ENCODE measurements at places on chromosomes 11 and 22.

DNA sequence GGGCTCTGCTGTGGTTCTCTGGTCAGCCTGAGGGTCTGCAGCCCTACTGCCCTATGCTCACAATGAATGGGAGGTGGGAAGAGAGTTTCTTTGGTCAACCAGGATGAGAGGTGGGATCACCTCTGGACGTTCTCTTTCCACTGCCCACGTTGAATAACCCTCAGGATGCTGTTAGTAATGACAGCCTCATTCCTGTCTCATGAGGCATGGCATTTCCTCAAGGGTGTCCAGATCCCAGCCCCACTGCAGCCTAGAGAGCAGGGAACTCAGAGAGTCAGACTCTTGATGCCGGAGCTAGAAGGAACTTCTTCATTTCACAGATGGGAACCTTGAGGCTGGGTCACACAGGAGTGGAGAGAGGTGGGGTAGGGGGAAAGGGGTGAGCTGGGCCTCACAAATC, 196.0 kb downstream of the CEP164 start:
- DNase-seq, result no peak

DNA sequence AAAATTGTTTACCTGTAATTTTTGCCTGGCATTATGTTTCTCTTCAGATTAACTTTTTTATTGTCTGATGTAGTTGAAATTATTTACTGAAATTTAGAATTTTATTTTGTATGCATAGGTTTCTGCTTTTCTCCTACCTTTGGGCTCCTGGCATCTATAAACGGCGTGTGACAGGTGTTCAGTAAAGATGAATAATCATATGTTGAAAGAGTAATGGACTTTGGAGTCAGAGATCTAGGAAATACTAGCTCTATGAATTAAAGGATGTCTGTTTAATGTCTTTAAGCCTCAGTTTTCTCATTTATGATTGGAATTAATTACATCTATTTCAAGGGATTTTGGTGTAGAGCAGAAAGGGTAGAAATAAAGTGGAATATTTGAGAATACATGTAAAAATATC, 7.2 kb upstream of the ANGPTL5 start:
- DNase-seq, result no peak

GRCh38 chr11:29318134-29318845, 698.5 kb downstream of the KCNA4 start:
- no peak for DNase-seq

DNA sequence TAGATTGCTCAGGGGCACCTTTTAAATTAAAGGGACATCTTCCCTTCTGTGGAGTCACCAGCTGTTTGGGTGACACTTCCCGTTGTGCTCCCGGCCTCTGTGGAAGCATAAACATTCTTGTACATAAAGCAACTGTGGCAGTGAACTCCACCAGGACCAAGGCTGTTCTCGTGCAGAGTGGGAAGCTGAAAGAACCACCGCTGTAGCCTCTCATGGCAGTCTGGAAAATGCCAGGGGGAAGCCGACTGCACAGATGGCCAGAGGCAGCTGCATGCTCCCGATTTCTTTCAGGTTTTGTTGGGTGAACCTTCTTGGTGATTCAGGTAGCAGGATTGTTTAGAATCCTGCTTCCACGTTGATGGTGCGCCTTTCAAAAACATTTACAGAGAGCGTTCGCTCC, 10.3 kb downstream of the UBASH3B start:
- DNase-seq, result no peak

- DNase-seq, result no peak
Observed at GRCh38 chr11:61034704-61035525, 63.4 kb downstream of the CD6 start.

GRCh38 chr11:79678780-79679452, 238.1 kb upstream of the TENM4 start:
- no peak for DNase-seq

GRCh38 chr11:119523539-119524157, 100.7 kb upstream of the THY1 start:
- no peak for DNase-seq

- no peak for DNase-seq
Observed at GRCh38 chr11:64742889-64743590, 902 bp downstream of the RASGRP2 start.

- no peak for DNase-seq
Observed at GRCh38 chr22:21613553-21614233, 16.1 kb downstream of the YDJC start.

DNA sequence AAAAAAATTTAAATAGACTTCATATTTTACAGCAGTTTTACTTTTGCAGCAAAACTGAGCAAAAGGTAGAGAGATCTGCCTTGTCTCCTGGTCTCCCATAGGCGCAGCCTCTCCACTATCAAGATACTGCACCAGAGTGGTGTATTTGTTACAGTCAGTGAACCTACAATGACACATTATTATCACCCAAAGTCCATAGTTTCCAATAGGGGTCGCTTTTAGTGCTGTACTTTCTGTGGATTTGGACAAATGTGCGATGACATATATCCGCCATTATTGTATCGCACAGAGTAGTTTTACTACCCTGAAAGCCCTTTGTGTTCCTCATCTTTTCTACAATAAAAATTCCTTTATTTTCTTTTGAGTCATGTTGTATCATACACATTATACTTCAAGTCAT, 153.2 kb upstream of the CCDC179 start:
- DNase-seq, result no peak

DNA sequence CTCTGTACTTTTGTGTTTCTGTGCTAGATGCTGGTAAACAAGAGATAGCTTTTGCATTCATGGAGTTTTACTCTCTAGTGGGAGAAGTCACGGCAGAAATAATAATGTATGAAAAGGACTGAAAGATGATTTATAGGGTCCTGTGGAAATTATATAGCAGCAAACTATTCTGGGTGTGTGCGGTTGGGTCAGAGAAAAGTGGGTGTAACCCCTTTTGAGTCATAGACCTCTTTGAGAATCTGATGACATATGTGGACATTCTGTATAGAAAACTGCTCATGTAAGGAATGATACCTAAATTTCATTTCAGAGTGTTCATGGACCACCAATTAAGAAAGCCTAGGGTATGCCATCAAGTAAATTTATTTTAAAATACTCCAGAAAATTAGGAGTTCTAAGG, 54.4 kb downstream of the TMEM135 start:
- DNase-seq, result no peak

DNA sequence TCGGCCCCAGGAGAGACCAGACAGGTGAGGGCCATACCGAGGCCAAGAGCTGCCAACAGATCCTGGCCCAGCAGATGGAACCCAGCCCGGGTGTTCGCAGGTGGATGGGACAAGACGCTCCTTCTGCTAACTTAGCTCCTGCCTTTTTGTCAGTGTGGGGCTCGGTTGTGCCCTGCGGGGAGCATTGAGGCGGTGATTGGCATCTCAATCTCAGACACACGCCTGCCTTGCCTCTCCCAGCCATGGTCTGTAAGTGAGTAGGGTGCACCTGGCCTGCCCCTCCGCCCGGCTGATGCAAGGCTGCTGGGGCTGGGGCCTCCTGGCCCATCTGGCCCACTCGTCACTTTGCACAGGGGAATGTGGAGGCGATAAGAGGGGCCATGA, 350.1 kb downstream of the TBC1D22A start:
- no peak for DNase-seq

All from stimulated activated CD4-positive, alpha-beta T cell treated with anti-CD3 and anti-CD28 coated beads, Interleukin-1b, Interleukin-23, amount 100 ng/mL, for 1 hour (primary cell).